ENCODE measurements at places on chromosomes 4 and X.

DNA sequence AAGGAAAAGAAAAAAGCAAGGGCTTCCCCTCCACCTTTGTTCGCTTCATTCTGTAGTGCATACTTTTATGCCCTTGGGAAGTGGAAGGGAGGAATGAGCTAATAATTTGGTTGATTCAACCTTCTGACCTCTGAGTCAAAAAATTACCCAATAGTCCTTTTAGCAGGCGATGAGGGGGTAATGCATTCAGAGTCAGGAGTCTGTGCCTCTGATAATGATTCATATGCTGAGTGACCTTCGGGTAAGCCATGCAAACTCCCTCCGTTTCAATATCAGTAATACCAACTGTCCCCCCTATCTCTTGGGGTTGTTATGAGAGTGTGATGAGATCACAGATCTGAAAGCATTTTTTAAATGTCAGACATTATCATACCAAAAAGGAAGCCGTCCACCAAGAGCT lies 41.6 kb upstream of the ACSL4 start:
- no peak for DNase-seq

- no peak for DNase-seq
Observed at GRCh38 chr4:64250488-64250887, 158.8 kb downstream of the TECRL start.

- DNase-seq = no peak
Observed at GRCh38 chrX:39874202-39874816, 223.4 kb downstream of the BCOR start.

DNA sequence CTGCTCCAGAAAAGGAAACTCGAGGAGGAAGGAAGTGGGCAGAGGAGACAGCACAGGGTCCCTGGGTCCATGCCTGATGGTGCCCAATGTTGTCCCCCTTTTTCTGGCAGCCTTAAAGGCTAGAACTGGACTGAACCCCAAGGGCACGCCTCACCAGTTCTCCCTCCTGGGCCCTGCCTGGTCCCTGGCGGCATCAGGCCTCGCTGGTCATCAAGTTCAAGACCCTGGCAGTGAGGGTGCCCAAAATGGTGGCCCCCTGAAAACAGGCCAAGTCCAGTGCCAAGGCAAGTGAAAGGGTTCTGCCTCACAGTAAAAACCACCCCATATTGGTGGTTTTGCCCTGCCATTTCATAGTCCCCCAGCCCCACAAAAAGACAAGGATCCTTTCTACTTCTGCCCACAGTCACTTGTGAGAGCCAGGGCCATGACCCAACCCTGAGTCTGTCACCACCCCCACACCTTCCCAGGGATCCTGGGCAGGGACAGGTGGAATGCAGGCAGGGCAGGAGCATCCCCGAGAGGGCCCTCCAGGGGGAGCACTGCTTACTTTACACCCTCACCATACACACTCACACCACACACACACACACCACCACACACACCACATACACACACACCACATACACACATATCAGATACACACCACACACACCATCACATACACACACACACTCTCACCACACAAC lies 107.6 kb downstream of the DCTD start:
- no peak for DNase-seq

- peak; percentile 31 for DNase-seq
Observed at GRCh38 chr4:42709392-42710065, 52.6 kb upstream of the ATP8A1 start.

- DNase-seq = no peak
Observed at GRCh38 chr4:40363382-40363920, 28.3 kb downstream of the CHRNA9 start.

GRCh38 chrX:110853610-110854009 lies 58.0 kb upstream of the CHRDL1 start:
- DNase-seq = peak; percentile 23

GRCh38 chr4:153824501-153824900 lies 35.6 kb upstream of the SFRP2 start:
- DNase-seq = no peak

DNA sequence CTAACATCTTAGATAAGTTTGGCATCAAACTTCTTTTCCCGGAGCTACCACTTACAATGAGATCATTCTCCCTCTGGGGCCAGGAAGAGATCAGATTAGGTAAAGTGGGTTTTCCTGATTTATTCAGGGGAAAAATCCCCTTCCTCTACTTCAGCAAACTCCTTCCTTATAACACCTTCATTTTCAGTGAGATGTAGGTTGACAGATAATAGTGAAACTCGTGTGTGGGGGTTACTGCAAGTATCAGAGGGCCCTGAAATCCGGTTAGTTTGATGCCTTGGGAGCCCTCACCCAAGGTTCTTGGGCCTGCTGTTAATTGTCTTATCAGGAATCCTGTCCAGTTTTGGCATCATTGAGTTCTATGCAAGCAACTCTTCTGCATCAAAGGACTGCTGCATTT lies 10.8 kb downstream of the FTHL17 start:
- DNase-seq = no peak

GRCh38 chrX:37746951-37747350 lies 32.9 kb upstream of the CYBB start:
- DNase-seq = no peak

GRCh38 chr4:183989931-183990330 lies 84.8 kb downstream of the STOX2 start:
- DNase-seq = no peak

- DNase-seq = no peak
Observed at GRCh38 chrX:133677123-133678063, 262.1 kb upstream of the GPC4 start.

DNA sequence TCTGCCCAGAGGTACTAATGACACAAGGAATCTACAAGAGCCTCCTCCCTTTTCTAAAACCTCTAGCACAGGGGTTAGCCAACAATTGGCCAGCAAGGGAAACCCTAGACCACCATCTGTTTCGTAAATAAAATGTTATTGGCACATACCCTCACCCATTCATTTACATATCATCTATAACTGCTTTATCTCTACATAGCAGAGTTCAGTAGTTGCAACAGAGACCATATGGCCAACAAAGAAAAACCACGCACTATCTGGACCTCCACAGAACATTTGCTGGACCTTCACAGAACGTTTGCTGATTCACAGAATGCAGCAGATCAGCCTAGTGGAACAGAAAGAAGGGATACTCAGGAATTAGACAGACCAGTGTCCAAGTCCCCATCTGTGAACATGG lies 9.4 kb downstream of the SLC2A9 start:
- DNase-seq = no peak

DNA sequence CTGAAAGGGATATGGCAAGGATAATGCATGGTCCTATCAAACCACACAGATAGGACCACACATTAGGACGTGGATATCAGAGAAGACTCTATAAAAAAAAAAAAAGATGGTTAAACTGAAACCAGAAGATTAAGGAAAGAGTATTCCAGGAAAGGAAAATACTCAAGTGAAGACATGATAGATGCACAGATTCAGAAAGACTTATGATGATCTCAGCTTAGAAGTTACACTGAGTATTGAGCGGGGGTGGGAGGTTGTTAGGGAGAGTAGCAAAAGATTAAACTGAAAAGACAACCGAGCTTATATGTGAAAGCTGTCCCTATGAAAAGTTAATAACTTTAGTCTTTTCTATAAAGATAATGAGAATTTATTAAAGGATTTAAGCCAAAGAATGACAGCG lies 211.0 kb upstream of the EMCN start:
- no peak for DNase-seq

GRCh38 chrX:10356979-10357378 lies 200.2 kb downstream of the CLCN4 start:
- no peak for DNase-seq

DNA sequence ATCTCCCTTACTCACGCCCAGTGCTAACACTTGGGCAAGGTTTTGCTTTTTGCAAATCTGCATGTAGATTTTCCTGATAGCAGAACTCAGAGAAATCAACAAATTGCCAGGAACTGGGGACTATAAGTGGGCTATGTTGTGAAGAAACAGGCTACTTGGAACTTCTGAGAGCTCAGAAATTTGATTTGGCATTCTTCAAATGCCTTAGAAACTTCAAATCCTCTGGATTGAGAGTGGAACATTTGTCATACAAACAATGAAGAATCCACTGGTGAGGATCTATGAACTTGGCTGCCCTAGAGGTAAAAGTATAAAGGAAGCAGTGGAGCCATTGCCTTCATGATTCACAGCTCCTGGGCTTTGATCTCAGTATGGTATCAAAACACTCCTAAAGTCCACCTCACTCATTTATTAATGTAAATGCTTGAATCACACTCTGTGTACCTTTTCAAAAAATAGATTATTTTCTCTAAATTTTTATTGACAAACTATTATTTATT lies 126.0 kb downstream of the GLRA3 start:
- no peak for DNase-seq

DNA sequence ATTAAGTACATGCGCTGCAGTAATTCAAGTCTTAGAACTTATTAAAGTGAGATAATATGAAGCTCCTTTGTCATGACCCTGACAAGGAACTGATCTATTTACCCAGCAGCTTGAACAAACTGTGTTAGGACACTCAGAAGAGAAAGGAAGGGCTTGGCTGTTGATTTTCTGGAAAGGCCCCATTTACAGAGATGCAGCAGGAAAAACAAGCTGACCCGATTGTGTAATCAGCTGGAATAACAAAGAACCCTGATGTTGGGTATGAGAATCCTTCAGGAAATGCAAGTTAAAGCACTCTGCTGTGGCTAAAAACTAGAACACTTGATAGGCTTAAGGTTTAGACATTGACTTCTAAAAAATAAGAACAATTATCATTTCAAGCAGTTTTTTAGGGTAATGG lies 64.8 kb downstream of the TBC1D9 start:
- DNase-seq = no peak

- no peak for DNase-seq
Observed at GRCh38 chr4:15996773-15997172, 33.8 kb upstream of the FGFBP2 start.

GRCh38 chrX:109626637-109627036 lies 1.7 kb upstream of the KCNE5 start:
- DNase-seq = no peak

All from MM.1S (cell line).